ENCODE measurements at places on chromosomes 6 and 20. TPM values are rescaled to one million over a fixed set of nuclear protein-coding genes. Genes with fewer than 3 reads are reported as not detected.

- DNase-seq = no peak
Measured at GRCh38 chr6:30258204-30258603, 45.0 kb upstream of the TRIM26 start.

DNA sequence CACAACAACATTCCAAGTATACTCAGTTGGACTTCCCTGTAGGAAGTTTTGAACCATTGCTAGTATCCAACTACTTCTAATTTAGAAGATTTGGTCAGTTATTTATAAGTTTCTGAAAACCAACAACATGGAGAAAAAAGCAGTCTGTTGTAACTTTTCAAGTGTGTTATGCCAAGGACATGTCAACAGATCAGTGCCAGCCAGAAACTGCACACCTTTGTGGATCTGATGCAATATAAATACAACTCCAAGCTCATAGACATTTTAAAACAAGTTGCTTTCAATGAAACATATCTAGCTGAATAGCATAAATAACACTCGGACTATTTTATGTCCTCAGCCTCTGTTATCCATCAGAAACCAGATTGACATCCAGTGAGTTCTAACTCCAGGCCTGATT is 58.3 kb upstream of the CARMIL1 start:
- DNase-seq = no peak

DNA sequence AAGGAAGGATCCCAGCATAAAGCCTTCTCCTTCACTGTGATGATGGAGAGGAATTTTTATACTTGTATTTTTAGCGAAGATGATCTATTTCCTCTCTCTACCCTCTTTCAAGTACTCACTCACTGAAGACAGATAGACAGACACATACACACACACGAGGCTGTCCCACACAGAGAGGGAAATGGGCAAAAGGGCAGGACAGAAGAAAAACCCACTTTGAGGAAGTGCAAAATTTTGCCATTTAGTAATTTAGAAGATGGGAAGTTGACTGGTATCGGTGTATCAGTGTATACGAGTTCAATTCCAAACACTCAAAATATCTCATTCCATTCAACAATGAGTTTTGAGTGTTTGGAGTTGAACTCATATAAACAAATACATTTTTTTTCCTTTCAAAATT is 30.9 kb downstream of the HEBP2 start:
- DNase-seq = no peak

- DNase-seq = peak; percentile 49
Measured at GRCh38 chr6:128370072-128370471, 150.3 kb downstream of the PTPRK start.

DNA sequence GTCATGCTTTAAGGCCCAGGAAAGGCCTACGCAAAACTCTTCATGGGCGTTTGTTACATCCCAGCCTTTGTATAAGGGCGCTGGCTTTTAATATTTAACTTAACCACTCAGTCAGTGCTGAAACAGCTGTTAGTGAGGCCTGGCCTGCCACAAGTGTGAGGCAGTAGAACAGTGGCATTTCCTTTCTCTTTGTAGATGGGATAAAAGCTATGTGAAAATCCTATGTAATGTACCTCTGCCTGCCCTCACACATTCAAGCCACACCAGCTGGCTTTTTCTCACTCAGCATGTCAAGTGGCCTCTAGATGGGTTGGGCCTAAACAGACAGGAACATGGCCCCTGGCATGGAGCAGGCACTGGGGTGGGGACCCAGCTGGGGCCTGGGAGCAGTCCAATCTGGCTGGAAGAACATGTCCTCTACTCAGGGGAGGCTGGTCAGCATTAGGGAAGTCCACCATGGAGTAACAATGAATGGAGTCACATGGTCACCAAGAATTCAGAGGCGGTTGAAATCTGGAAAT is 20.7 kb downstream of the CGA start:
- DNase-seq = no peak

DNA sequence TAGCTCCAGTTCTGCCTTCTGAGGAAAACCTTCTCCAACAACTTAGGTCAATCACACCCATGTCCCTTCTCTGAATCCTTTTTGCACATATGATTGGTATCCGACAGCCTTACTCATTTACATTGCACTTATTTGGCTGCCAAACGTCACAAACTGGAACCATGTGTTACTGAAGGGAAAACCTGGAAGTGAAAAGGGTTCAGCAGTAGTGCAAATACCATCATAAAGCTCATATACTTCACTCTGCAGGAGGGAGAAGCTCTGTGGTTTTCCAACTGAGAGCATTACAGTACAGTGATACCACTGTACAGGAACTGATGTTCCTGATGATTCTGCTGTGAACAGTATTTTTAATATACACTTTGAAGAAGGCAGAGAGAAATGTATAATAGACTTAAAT is 87.8 kb downstream of the SLC16A10 start:
- no peak for DNase-seq

DNA sequence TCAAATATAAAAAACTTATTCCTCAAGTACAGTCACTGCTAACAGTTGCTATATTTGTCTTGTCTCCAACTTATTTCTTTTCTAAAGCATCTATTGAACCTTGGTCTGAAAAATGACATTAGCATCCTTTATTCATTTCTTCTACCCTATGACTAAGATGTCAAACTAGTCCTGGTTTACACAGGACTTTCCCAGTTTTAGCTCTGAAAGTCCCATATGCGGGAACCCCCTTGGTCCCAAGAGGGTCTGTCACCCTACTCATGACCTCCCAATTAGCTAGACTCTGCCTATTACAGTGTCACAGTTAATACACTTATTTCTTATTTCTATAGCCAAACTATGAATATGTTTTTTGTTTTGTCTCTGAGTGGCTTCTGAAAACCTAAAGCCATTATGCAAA is 37.1 kb downstream of the PLEKHG1 start:
- DNase-seq = no peak

GRCh38 chr6:167127785-167128531 is 5.1 kb downstream of the CCR6 start:
- no peak for DNase-seq

Gene BTNL2
- total RNA-seq = not detected

Gene SCUBE3
- total RNA-seq = 10.0 TPM

Gene TBX18
- 3.0 TPM for total RNA-seq
